NCI-H510A (cell line): ENCODE measurements at places on chromosomes 11 and 22.

DNA sequence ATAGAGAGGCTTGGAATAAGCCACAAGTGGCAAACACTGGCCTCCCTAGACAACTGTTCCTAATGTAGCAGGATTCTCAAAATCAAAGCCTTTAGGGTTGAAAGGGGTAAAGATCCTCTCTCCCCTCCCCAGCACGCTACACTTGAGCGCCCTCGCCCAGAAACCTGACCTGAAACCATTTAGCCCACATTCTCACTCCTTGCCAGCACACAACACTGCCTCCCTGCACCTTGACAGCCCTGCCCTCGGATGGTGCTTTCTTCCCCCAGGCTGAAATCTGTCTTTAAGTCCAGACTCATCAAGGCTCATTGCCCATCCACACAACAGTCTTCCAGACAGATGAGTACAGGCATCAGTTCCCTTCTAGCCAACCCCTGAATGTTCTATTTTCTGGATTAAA lies 26.5 kb downstream of the CWC15 start:
- no peak for DNase-seq

- DNase-seq, result no peak
Observed at GRCh38 chr22:47059076-47059475, 296.6 kb downstream of the TBC1D22A start.

DNA sequence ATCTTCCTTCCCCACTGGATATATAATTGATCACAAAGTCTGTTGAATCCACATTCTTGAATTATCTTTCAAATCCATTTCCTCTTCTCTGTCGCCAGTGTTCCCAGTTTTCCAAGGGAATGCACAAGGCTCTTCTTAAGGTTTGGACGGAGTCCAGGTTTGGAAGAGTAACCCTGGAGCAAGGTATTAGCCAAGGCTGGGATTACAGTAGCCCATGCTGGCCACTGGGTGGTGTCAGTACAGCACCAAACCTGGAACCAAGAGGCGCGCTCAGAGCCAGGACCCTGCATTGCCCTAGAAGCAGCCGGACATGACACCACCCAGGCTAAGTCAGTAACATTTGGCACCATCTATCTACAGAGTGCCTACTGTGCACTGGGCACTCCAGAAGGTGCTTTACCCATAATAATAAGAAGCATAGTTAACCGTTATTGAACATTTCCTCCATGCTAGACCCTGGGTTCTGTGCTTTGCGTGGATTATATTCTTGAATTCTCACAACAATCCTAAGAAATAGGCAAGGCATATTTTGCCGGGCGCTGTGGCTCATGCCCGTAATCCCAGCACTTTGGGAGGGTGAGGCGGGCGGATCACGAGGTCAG lies 48.0 kb upstream of the CLPB start:
- DNase-seq, result peak; percentile 33

GRCh38 chr11:20963596-20963995 lies 294.2 kb downstream of the NELL1 start:
- no peak for DNase-seq

DNA sequence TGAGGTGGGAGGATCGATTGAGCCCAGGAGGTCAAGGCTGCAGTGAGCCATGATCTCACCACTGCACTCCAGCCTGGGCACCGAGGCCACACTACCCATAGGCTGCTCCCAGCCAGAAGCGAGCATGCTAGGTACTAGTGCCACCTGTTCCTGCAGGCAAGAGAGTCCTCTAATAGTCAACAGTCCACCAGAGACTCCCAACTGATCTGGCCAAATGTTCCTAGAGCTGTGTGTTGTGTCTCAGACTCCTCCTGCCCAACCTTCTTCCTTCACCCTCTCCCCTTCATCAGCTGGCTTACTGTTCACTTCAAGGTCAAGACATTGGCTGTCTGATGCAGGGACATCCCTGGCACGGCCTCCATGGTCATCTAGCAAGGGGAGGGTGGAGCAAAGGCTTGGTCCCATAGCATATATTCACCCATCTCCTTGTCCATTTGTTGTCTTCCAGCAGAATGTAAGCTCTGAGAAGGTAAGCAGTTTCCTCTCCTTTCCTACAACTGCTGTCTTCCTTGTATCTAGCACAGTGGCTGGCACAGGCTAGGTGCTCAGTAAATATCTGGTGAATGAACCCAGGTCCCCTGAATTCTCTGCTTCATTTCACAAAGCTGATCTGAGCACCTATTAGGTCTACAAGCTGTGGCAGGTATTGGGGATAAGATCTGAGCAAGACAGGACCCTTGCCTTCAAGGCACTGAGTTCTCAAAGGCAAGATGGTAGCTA lies 126.2 kb upstream of the SERPIND1 start:
- no peak for DNase-seq

GRCh38 chr11:74321487-74322188 lies 10.2 kb upstream of the P4HA3 start:
- DNase-seq, result no peak

- no peak for DNase-seq
Observed at GRCh38 chr11:107598225-107599139, 7.5 kb downstream of the ELMOD1 start.

DNA sequence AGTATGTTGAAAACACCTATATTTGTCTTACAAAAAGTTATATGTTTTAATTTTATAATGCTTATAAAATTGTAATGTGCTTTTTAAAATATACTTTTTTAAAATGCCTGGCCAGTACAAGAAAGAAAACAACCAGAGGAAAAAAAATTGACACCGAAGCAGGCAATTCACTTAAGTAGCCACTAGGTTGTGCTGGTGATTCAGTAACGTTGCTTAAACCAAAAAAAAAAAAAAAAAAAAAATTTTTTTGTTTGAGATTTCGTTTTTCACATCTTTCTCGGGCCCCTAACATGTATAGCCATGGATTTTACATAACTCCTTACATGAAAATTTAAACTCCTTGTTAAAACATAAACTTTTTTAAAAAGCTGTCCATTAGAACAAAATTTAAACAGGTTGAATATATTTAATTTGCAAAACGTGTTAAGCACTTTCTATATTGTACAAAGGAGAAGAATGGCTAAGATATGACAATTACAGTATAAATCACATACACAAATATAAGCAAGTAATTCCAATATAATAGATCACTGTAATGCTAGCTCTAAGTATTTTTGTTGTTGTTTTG lies 9.2 kb downstream of the OR8B4 start:
- DNase-seq, result no peak

DNA sequence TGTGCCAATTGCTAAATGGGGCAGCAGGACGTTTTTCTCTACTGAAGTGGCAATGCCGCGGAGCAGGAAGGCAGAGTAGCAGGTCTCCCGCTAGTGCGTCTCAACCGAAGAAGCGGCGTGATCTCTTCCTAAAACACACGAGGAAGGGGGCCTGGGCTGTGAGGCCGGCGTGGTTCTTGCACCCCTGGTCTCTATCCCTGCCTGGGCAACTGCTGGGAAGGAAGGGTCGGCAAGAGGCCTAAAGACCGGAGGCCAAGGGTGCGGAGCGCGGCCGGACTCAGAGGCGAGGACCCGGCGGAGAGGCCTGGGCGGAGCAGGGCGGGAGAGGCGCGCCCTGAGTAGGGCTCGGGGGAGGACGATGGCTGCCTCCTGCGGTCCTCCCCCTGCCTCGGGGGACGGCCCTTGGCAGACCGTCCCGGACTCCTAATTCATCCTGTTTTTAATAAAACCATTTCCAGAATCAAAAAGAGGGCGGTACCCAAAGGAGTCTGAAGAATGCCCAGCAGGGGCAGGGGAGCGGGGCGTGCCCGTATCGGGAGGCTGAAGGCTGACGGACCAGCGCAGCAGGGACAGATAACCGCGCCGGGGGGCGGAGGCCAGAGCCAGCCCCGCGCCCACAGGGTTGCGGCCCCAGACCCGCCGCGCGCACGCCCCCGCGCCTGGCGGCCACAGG lies 572 bp upstream of the APLP2 start:
- DNase-seq, result peak; percentile 78

DNA sequence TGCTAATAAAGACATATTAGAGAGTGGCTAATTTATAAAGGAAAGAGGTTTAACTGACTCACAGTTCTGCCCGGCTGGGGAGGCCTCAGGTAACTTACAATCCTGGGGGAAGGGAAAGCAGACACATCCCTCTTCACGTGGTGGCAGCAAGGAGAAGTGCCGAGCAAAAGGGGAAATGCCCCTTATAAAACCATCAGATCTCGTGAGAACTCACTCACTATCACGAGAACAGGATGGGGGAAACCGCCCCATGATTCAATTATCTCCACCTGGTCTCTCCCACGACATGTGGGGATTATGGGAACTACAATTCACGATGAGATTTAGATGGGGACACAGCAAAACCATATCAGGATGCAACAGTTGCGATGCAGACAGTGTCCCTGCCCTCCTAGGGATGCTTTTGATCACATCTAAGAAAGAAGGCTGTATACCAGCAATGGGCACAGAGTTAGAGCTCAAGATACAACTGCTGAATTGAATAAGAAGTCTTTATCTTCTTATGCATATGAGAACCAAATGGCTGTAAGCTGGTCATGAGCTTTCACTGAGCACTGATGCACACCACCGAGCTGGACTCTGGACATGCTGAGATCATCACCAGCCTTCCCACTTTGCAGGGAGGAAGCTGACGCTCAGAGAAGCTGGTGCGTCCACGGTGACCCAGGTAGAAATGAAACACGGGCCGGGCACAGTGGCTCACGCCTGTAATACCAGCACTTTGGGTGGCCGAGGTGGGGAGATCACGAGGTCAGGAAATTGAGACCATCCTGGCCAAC lies 255.2 kb downstream of the MN1 start:
- no peak for DNase-seq

DNA sequence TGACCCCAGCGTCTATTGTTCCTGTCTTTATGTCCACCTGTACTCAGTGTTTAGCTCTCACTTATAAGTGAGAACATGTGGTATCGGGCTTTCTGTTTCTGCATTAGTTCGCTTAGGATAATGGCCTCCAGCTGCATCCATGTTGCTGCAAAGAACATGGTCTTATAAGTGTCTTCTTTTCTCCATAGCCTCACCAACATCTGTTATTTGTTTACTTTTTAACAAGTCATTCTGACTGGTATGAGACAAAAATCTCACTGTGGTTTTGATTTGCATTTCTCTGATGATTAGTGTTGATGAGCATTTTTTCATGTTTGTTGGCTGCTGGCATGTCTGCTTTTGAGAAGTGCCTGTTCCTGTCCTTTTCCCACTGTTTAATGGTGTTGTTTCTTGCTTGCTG lies 21.7 kb upstream of the SLN start:
- no peak for DNase-seq

- no peak for DNase-seq
Observed at GRCh38 chr11:18203723-18204122, 31.1 kb downstream of the MRGPRX4 start.

GRCh38 chr11:9273376-9274336 lies 8.5 kb upstream of the DENND5A start:
- no peak for DNase-seq

- no peak for DNase-seq
Observed at GRCh38 chr11:45672593-45672992, 7.2 kb upstream of the CHST1 start.

GRCh38 chr11:111977146-111978027 lies 40.2 kb downstream of the DIXDC1 start:
- DNase-seq, result no peak

GRCh38 chr11:77819921-77820564 lies 479 bp downstream of the RSF1 start:
- DNase-seq, result peak; percentile 38

DNA sequence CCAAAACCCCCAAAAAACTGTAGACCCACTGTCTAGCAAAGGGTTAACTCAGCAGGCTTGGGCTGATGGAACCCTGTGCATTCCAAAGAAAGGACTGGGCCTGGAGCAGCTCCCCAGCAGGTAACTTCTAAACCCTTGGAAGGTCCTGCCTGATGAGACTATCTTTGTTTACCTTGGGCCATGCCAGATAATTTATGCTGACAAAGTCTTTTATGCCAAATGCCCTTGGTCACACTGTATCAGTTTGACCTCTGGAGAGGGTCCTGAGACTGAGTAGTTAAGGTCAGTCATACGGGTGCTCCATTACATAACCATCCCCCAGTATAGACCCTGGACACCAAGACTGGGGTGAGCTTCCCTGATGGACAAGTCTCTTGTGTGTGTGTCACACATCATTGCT lies 21.9 kb upstream of the DNAL4 start:
- DNase-seq, result no peak

DNA sequence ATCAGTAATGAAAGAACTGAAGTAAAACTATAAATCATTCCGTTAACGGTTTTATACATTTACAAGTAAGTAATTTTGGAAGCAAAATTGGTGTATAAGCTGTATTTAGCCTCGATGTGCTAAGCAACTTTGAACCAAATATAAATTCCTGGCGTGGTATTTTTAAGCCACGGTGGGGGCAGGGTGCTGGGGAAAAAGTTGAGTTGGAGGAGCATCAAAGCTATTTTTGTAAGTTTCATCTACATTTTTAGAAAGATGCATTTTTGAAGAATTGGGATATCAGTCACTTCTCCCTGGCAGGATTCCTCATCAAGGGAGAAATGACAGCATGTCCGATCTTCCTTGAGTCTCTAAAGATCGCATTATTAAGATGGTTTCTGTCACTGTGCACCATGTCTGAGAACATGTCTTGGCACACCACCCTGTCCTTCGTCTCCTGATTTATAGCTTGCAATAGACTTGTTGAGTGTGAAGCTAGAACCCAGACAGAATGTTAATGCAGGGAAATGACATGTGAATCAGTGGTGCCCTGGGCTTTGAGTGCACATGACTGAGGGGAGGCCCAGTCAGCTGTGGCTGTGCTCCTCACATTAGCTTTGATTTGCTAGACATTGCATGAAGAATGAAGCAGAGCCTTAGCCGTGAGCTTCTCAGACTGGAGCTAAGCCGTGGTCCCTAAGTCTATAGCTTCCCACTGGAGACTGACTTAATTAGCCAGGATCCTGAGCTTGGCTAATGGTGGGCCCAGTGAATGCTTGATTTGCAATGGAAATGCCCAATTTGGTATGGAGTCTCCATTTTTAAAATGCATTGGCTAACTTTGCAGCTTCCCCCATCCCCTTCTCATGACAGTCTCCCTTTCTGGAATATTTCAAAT lies 127.0 kb downstream of the COMMD9 start:
- no peak for DNase-seq

- DNase-seq, result no peak
Observed at GRCh38 chr11:86463120-86463519, 88.4 kb downstream of the CCDC81 start.

- DNase-seq, result no peak
Observed at GRCh38 chr11:103380031-103380430, 270.8 kb downstream of the DYNC2H1 start.

DNA sequence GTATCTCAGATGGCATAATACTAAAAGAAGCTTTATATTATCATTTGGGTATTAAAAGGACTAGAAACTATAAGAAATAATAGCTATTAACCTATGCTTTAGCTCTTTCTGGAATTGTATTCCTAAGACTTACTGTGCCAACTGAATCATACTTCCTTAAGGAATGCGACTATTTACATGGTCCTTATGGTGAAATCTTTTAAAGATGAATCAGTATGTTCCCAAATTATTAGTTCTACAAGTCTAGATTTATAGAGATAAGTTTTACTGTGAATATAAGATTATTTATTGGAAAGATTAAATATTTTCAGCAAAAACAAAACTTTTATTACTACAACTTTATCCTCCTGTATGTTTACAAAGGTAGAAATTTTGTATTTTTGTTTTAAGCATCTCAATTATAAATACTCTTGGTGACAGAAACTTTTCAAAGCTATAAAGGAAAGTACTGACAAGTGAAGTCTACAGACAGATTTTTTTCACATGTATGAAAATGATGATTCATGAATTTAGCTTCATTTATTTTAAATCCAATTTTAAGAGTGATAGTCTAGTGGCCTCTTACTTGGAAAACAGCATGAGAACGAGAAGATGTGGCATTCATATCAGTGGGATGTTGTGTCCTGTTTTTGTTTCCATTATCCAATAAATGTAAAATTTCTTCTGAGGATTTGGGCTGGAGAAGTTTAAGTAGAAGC lies 17.8 kb downstream of the KIF18A start:
- no peak for DNase-seq

GRCh38 chr11:119637481-119637880 lies 91.5 kb downstream of the NECTIN1 start:
- no peak for DNase-seq
